Coronary artery (tissue), 2 donors: ENCODE measurements at places on chromosomes 7 and 10.

DNA sequence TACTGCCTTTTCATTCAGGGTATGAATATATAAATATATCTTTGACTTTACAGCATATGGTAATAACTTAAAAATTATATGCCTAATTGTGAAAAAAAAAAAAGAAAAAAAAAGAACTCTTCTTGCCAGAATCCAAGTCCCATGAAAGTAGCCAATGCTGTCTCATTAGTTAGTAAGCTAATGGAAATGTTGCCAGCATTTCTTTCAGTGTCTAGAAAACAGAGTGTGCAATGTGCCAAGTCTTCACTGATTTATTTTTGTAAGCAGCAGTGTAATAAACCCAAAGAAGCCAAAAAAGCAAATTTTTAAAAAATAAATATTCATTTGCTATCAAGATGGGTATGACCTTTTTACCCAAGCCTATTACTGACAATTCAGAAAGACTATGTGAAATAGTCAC lies 31.1 kb upstream of the LRRN3 start:
- DNase-seq: no peak

- no peak for DNase-seq
These were observed 5.5 kb downstream of the CPA5 start for GRCh38 chr7:130349911-130350782.

DNA sequence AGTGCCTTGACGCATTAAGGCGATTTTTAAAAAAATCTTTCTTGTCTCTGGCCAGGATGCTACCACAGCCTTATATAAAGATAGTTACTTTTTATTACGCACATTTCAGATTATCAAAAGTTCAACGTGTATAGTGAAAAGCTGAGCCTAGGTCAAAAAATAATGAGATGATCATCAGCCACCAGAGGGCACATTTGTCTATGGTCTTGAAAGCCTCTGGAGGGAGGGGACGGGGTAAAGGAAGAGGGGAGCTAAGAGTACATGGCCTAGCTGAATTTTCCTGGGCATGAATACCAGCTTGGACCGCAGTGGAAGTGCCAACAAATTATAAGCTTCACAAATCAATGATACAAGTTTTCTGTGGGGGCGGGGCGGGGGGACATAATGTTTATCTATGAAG lies 285.9 kb upstream of the SMIM30 start:
- DNase-seq: no peak

- no peak for DNase-seq
These were observed 49.5 kb upstream of the TMEM140 start for GRCh38 chr7:135098391-135098790.

DNA sequence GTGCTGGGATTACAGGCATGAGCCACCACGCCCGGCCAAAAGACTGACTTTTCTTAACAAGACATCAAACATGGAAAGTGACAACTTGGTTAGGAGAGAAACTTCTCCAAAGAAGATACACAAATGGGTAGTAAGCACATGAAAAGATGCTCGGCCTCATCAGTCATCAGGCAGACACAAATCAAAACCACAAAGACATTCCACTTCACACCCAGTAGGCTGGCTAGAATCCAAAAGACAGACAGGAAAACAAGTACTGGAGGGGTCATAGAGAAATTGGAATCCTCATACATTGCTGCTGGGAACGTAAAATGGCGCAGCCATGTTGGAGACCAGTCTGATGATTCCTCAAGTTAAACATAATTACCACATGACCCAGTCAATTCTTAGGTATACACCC lies 16.4 kb downstream of the SEPHS1 start:
- DNase-seq: no peak

GRCh38 chr7:108076156-108076555 lies 54.0 kb downstream of the LAMB4 start:
- no peak for DNase-seq

- no peak for DNase-seq
These were observed 373.9 kb downstream of the SFMBT2 start for GRCh38 chr10:7036951-7037350.

- DNase-seq: no peak
These were observed 18.9 kb downstream of the TWIST1 start for GRCh38 chr7:19098510-19098909.
